ENCODE measurements at places on chromosomes 5 and 9. TPM values are rescaled to one million over a fixed set of nuclear protein-coding genes. Genes with fewer than 3 reads are reported as not detected.

Gene LCN12
- total RNA-seq, result 0.50 TPM

DNA sequence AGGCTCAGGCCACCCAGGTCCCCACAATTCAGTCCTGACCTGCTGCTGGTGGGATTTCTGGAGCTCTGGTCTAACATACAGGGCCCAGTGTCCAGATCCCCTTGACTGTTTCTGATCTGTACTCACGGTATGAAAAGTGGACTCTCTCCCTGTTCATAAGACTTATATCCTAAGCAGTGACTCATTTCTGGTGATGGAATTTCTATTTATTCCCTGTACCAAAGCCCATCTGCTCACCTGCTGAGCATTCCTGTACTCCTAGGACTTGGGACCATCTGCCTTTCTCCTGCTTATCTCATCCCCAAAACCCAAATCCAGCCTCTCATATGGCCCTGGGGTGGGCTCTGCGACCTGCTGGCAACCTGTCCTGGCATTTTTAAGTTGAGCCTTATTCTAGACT is 86.6 kb downstream of the APBA1 start:
- no peak overlapping the region for H3K27ac ChIP-seq
- no peaks in the 10 kb centered on the region for H3K36me3 ChIP-seq
- no peak for DNase-seq

Gene F2RL2
- not detected for total RNA-seq

DNA sequence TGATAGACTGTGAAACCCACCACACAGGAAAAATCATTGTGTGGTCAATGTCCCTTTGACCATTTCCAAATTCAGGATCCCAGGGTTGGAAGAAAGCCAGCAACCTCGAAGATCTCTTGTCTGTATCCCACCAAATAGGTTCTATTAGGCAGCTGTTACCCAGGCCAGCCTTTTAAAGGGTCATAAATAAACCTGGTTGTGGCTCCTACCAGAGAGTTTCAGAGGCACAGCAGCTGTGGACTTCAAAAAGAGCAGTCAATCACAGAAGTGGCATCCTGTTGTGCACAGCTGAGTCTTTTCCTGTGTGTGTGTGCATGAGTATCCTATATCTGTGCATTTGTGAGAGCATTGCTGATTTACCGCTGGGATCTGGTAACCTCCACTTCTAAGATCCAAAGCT is 23.7 kb upstream of the OR2S2 start:
- H3K27me3 ChIP-seq, result peaks cover 46% of the 10 kb centered on the region
- H3K36me3 ChIP-seq, result no peaks in the 10 kb centered on the region
- H3K27ac ChIP-seq, result no peak overlapping the region
- DNase-seq, result no peak

GRCh38 chr5:1138445-1139245 is 26.8 kb upstream of the SLC12A7 start:
- H3K36me3 ChIP-seq, result no peaks in the 10 kb centered on the region
- no peak overlapping the region for H3K27ac ChIP-seq

DNA sequence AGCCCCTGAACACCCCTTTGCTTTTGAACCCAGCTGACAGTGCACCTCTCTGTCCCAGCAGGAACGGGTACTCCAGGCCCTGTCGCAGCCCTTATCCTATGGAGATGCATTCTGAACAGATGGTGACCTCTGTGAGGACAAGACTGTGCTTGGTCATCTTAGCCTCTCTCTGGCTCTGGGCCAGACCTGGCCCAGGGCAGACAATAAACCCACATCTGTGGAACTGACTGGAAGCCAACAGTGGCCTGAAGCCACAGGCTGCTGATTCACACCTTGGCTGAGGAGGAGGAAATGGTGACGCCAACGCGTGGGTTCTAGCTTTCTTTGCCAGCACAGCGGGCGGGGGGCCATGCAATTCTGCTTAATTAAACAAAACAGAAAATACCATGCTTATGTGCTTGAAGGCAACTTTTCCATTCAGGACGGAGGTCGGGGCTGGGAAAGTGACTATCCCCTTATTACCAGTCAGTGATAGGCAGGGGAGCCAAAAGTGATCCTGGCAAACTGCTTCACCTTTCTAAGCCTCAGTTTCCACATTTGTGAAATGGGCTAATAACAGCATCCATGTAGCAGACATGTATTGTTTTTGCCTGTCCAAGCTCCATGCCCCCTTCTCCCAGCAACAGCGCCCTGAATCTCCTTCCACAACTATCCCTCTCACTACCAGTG is 10.8 kb downstream of the SH3PXD2B start:
- H3K27me3 ChIP-seq, result no peaks in the 10 kb centered on the region
- no peak overlapping the region for H3K4me3 ChIP-seq
- peak overlapping the region; percentile 27 for H3K27ac ChIP-seq
- no peaks in the 10 kb centered on the region for H3K36me3 ChIP-seq
- H3K4me1 ChIP-seq, result peaks cover 31% of the 10 kb centered on the region

Gene SHC3
- total RNA-seq, result 17.7 TPM

GRCh38 chr9:105901514-105902109 is 207.3 kb downstream of the TMEM38B start:
- H3K27me3 ChIP-seq, result no peaks in the 10 kb centered on the region
- H3K27ac ChIP-seq, result peak overlapping the region; percentile 30
- peaks cover 10% of the 10 kb centered on the region for H3K36me3 ChIP-seq
- peaks cover 20% of the 10 kb centered on the region for H3K4me1 ChIP-seq
- DNase-seq, result peak; percentile 54
- no peak overlapping the region for H3K4me3 ChIP-seq

Gene ANKRD33B
- 0.84 TPM for total RNA-seq

Gene QRFP
- not detected for total RNA-seq

Gene EPB41L4B
- total RNA-seq, result 1.2 TPM

Gene NCS1
- 67.8 TPM for total RNA-seq

DNA sequence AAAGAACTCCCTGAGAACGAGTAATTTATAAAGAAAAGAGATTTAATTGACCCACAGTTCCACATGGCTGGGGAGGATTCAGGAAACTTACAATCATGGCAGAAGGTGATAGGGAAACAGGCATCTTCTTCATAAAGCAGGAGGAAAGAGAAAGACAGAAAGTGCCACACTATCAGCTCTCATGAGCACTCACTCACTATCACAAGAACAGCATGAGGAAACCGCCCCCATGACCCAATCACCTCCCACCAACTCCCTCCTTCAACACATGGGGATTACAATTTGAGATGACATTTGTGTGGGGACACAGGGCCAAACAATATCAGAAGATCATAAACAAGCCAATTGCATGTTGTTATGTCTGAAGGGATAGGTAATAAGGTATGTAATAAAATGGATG is 935.9 kb upstream of the COX7C start:
- no peaks in the 10 kb centered on the region for H3K36me3 ChIP-seq
- H3K27me3 ChIP-seq, result no peaks in the 10 kb centered on the region
- no peak overlapping the region for H3K4me3 ChIP-seq
- no peak for DNase-seq
- H3K4me1 ChIP-seq, result no peaks in the 10 kb centered on the region

Gene TYRP1
- not detected for total RNA-seq

Gene WDR38
- not detected for total RNA-seq

Gene SLCO4C1
- 3.9 TPM for total RNA-seq

- H3K27me3 ChIP-seq, result no peaks in the 10 kb centered on the region
- H3K4me1 ChIP-seq, result no peaks in the 10 kb centered on the region
- peak overlapping the region; percentile 6 for H3K27ac ChIP-seq
- no peak overlapping the region for H3K4me3 ChIP-seq
Observed at GRCh38 chr5:109316634-109317033, 93.1 kb downstream of the PJA2 start.

DNA sequence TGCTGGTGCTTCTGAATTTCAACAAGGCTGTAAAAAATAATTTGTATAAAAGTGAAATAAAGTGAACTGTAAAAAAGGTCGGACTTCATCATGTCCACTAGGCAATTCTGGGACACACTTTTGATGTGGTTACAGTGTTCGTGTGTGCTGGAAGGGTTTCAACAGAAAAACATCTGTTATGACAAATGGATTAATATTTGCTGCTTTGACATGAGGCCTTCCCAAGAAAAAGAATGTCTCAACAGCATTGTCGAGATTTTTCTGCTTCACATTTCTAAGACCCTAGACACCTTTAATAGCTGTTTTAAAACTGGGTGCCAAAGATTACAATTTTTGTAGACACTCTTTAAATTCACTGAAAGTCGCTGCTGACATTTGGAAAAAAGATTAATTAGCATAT is 216.6 kb downstream of the SLC12A2 start:
- no peak overlapping the region for H3K4me3 ChIP-seq
- peaks cover 28% of the 10 kb centered on the region for H3K36me3 ChIP-seq
- DNase-seq, result no peak
- no peaks in the 10 kb centered on the region for H3K4me1 ChIP-seq
- H3K27ac ChIP-seq, result no peak overlapping the region

- peaks cover 32% of the 10 kb centered on the region for H3K27me3 ChIP-seq
- no peak overlapping the region for H3K27ac ChIP-seq
- H3K4me3 ChIP-seq, result no peak overlapping the region
Observed at GRCh38 chr5:75907651-75908050, 175.5 kb upstream of the SV2C start.

DNA sequence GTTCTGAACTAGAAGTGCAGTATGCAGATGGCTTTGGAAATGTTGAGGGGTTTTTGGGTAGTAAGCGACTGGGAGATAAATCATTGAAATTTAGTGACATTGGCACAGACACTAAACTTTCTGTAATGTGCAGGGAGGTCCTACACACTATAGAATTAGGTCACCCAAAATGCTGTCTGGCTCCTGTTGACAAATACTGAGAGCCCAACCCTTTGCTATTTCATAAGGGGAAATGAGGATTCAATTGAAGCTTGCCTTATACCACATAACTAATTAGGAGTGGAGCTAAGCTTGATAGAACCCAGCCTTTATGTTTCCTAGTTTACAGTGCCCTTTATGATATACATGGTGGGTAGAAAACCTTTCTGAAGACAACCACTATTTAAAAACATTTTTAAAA is 22.6 kb downstream of the HMGXB3 start:
- no peak overlapping the region for H3K27ac ChIP-seq
- peaks cover 13% of the 10 kb centered on the region for H3K4me1 ChIP-seq
- no peaks in the 10 kb centered on the region for H3K27me3 ChIP-seq
- H3K4me3 ChIP-seq, result no peak overlapping the region
- no peak for DNase-seq

GRCh38 chr5:1498623-1499416 is 24.9 kb downstream of the LPCAT1 start:
- H3K36me3 ChIP-seq, result peaks cover 4% of the 10 kb centered on the region
- H3K27me3 ChIP-seq, result no peaks in the 10 kb centered on the region
- H3K27ac ChIP-seq, result no peak overlapping the region

Gene CNTLN
- total RNA-seq, result 16.7 TPM

DNA sequence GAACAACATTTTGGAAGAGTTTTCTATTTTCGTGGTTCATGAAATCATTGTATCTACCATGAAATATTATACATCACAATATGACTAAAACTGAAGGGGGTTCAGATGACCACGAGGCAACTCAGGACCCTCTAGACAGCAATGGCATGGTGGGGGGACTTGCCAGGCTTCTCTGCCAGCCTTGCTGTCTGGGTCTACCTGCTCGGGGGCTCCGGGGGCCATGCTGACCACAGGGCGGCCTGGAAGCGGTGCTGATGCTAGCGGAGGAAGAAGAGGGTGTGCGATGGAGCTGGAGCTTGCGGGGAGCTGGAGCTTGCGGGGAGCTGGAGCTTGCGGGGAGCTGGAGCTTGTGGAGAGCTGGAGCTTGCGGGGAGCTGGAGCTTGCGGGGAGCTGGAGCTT is 89.2 kb upstream of the IRX4 start:
- H3K27ac ChIP-seq, result no peak overlapping the region
- H3K4me3 ChIP-seq, result no peak overlapping the region
- DNase-seq, result no peak
- H3K36me3 ChIP-seq, result no peaks in the 10 kb centered on the region

- no peak overlapping the region for H3K4me3 ChIP-seq
- H3K27me3 ChIP-seq, result no peaks in the 10 kb centered on the region
- H3K36me3 ChIP-seq, result peaks cover 14% of the 10 kb centered on the region
- no peak for DNase-seq
- peaks cover 10% of the 10 kb centered on the region for H3K4me1 ChIP-seq
Observed at GRCh38 chr5:56858777-56859442, 43.6 kb downstream of the MAP3K1 start.

DNA sequence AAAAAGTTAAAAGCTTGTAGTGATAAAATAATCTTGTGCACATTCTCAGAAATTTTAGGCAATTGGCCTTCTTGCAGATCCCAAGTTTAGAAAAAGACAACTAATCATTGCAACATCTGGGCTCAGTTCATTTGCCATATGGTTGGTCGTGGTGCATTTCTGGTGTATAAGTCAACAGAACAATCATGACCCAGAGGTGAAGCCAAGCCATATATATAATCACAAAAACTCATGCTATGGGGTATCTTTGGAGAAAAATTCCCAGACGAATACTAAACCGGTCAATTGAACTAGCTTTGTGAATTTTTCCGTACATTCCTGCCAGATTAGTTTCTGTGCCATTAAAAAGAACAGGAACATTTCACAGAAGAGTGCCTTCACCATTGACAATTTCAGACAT is 50.3 kb downstream of the FYB1 start:
- no peak for DNase-seq
- no peaks in the 10 kb centered on the region for H3K36me3 ChIP-seq
- H3K27me3 ChIP-seq, result no peaks in the 10 kb centered on the region
- H3K4me3 ChIP-seq, result no peak overlapping the region
- H3K27ac ChIP-seq, result no peak overlapping the region

DNA sequence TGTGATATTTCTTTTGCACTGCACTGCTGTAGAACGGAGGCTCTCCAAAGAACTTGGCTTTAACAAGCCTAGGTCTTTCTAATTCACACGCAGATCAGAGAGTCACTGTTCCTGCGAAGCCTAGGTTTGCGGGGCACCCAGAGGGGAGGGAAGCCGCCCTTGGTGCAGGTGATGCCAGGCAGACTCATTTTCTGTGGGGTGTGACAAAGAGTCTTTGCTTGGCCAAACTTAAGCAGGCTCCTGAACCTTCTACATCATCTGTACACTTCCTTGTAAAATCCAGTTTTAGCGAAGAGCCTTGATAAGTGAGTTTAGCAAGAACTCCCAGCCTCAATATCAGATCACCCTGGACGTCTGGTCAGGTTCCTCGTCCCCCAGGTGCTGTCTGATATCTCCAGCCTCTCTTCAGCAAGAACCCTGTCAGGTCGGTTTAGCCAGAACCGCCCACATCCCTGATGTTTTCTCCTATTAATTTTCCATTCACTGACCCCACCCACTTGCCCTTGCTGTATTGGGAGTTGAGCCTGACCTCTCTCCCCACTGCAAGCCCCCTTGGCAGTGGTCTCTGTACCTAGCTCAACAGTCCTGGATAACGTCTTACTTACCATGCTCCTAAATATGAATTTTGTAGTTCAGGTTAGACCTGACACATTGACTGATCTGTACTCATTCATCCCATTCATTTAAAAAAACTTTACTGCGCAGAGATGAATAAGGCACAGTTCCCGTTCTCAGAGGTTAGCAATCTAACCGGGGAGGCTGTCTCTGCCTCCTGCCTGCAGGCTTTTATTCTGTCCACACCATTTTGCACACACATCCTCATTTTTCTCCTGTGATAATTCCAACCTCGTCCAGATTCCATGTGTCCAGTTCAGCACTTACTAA is 880 bp upstream of the UBAC1 start:
- no peak for DNase-seq
- peaks cover 24% of the 10 kb centered on the region for H3K4me1 ChIP-seq
- H3K4me3 ChIP-seq, result peak overlapping the region; percentile 77
- no peak overlapping the region for H3K27ac ChIP-seq
- H3K36me3 ChIP-seq, result no peaks in the 10 kb centered on the region

Gene ANXA2R
- total RNA-seq, result 1.2 TPM

Data from neural crest cell (in vitro differentiated cells).